Activated CD4-positive, CD25-positive, alpha-beta regulatory T cell treated with anti-CD3 and anti-CD28 coated beads, Interleukin-2, amount 50 U/mL, for 16 hours (primary cell): ENCODE measurements at places on chromosomes 4 and X.

DNA sequence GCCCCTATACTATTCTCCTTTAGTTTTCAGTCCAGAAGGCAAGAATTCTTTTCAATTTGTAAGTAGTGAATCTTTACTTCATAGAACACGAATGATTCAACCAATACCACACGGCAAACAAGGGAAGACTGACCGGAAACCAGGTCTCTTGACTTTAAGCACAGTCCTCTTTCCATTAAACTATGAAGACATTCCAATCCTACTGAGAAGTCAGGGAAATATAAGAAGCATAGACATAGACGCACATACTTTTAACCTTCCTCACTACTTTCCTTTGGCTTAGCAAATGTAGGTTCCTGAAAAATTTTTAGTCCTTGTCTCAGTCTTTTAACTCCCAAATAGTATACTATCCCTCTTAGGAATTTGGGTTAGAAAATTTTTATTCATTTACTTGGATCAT lies 9.1 kb downstream of the CHRDL1 start:
- DNase-seq, result no peak

- DNase-seq, result no peak
Observed at GRCh38 chr4:173252024-173252935, 81.9 kb downstream of the HMGB2 start.

DNA sequence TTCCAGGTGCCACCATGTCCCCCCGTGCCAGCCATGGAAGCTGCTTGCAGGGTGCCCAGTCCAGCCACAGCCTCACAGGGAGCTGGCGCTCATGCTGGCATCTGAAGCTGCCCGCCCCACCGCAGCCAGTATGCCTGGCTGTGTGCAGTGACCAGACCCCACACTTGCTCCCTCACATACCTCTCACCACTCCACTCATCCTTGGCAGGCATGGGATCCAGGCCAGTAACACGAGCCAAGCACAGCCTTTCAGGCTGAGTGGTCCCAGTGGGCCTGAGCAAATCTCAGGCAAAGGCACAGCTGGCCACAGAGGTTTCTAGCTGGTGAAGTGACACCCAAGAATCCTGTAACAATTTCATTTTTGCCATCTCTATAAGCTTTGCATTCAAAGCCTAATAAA lies 48.4 kb upstream of the SEC24B start:
- no peak for DNase-seq

DNA sequence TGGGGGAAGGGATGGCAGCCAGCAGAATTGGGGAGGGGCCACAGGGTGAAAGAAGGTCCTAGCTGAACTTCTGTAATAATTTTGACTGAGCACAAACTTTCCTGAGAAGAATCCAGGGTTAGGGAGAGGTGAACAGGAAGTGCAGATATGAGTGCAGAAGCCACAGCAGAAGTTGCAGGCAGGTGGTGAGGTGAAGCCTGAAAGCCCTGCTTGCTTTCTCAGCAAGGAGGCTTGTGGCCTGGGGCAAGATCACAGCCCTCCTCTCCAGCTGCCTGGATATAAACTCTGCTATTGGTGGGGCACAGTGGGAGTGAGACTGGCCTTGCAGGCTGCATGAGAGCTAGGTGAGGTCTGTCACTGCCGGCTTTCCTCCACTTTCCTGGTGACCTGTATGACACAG lies 44.1 kb upstream of the UPRT start:
- DNase-seq, result no peak

DNA sequence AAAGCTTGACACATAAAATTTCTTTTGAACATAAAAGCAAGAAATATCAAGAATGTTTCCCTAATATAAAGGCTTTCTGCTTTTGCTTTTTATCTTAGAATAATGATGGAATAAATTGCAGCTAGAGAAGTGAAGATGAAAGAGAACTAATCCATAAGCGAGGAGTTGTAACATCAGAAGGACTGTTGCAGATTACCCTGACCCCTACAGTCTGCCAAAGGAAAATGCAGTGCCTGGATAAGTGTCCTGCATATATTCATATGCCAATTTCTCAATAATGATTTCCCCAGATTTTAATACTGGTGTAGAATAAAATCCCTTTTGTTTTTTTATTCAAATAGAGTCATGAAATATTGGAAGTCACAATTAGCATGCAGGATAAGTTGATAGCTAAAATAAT lies 115.9 kb downstream of the MAGEC2 start:
- no peak for DNase-seq

GRCh38 chr4:178633263-178633662 lies 1191.0 kb upstream of the AGA start:
- DNase-seq, result no peak

DNA sequence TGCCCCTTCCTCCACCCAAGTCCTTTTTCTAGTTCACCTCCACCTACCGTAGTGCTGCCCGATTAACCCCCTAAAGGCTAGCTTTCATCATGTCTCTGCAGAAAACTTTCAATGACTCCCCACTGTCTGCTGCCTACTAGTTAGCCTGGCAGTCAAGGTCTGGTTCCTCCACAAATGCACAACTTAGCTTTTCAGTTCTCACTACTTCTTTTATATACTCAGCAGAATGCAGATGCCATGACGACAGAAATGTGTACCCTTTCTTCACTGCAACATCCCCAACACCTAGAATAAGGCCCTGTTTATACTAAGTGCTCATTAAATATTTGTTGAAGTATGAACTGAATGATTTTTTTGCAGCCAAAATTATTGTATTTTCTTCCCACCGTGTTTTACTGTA lies 30.9 kb upstream of the RASGEF1B start:
- no peak for DNase-seq

GRCh38 chr4:147284256-147284835 lies 196.6 kb upstream of the EDNRA start:
- DNase-seq, result no peak

DNA sequence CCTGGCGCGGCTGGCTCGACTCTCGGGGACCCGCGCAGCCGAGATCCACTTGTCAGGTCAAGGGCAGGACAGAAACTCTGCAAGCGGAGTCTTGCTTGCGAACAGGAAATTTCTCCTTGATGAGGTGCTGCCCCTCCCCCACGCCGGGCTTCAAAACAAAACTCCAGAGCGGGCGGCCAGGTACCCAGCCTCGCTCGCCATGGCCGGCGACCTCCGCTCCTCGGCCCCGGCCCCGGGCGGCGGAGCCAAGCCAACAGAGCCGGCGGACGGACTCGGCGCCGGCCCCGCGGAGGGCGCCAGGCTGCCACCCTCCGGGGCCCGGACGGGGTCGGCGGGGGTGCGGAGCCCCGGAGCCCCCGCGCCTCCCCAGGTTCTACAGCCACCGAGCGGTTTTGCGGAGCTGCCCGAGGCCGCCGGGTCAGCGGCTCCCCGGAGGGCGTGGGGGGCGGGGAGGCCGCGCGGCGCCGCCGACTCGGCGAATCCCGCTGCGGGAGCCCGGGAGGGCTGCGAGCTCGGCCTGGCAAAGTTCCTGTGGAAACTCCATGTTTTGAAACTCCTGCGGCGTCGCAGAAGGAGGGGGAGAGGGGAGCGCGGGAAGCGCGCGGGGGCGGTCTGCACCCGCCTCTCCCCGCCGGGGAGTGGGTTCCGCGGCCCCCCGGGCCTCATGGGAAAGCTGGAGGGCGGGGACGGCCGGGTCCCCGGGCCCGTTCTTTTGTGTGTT lies 11.7 kb upstream of the BCOR start:
- no peak for DNase-seq

DNA sequence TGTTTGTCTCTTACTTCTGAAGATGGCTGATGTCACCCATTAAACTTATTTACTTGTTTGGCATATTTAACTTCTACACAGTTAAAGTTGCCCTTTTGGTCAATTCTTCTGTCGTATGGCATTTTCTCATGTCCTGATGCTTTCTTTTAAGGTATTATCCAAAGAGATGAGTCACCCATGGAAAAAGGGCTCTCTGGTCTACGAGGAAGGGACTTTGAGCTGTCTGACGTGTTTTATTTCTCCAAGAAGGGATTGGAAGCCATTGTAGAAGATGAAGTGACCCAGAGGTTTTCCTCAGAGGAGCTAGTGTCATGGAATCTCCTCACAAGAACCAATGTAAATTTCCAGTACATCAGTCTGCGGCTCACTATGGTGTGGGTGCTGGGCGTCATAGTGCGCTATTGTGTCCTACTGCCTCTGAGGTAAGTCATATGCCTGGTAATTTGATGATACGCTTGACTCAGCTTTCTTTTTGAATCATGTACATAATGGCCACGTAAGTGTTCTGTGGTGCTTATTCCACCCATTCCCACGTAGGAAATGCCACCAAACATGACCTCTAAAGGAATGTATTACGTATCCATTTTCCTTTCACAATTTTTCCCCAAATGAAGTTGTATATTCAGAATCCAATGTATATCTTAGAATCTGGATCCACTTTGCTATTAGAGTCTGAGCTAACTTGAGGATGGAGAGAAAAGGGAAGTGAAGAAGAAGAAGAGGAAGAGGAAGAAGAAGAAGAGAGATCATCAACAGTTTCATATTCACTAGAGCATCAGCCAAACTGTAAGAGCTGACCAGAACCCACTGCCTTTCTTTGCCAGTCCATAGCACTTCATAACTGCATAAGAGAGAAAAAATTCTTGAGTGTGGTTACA lies 45.7 kb downstream of the GPAT3 start:
- DNase-seq, result no peak

- DNase-seq, result no peak
Observed at GRCh38 chrX:150623583-150623982, 55.2 kb downstream of the MTM1 start.

GRCh38 chrX:120372667-120373370 lies 10.9 kb downstream of the ATP1B4 start:
- no peak for DNase-seq

GRCh38 chrX:144566592-144566991 lies 680.7 kb upstream of the SPANXN1 start:
- DNase-seq, result no peak

- no peak for DNase-seq
Observed at GRCh38 chrX:29257521-29257920, 670.3 kb downstream of the IL1RAPL1 start.

DNA sequence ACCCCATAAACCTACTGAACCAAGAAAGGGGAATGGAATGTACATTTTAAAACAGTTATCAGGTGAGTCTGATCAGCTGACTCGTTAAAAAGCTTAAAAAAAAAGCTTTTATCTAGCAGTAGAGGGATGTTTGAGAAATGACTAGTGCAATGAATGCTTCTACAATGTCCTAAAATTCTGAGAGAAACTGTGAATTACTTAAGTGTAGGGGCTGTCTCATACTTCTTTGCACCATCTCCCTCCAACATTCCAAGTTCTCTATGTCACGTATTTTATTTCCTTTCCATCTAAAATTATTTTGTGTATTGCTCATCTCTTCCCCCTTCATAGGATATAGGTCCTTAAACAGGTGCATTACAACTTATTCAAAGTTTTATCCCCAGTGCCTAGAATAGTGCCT lies 11.9 kb upstream of the AREG start:
- DNase-seq, result no peak

DNA sequence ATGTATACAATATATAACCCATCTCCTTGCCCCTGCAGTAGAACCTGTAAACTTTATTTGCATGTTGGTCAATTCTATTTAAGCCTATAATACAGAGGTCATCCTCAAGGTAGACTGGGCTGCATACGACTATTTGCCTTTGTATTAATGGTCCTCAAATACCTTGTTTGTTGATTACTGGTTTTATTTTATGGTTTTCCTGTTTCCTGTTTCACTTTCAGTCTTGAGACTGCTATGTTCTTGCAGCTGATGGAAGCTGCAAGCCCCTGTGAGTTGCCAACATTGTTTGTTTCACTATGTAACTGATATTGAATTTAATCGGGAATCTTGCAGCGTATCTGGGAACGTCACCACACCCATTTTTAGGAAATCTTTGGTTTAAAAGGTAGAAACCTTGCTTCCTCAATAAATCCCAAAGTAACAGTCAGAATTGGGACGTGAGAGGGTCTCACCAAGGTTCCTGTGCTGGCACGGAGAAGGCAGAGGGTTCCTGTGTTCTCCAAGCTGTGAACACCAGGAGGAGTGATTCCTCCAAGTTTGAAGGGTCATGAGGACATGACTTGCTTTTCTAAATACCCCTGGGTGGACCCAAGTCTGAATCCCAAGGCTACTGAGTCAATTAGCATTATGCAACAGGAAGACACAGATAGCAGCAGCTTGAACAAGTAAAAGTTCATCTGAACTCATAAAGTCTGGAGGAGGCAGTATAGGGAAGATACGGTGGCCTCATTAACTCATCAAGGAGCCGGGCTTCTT lies 110.6 kb upstream of the PNPLA4 start:
- DNase-seq, result no peak

- DNase-seq, result no peak
Observed at GRCh38 chrX:30865015-30865414, 24.0 kb downstream of the TAB3 start.

DNA sequence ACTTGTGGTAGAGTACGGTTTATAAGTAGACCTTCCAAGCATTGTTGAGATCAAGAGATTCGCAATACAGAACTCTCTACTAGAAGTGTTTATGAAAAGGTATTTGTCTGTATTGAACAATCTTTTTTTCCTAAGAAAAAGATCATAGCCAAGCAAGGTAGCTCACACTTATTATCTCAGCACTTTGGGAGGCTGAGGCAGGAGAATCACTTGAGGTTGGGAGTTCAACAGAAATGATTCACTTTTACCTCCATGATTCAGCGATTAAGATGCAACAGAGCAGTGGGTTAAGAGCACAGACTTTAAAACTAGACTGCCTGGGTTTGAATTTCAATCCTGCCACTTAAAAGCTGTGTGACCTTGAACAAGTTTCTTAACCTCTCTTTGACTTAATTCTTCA lies 74.3 kb downstream of the TMEM156 start:
- DNase-seq, result no peak

DNA sequence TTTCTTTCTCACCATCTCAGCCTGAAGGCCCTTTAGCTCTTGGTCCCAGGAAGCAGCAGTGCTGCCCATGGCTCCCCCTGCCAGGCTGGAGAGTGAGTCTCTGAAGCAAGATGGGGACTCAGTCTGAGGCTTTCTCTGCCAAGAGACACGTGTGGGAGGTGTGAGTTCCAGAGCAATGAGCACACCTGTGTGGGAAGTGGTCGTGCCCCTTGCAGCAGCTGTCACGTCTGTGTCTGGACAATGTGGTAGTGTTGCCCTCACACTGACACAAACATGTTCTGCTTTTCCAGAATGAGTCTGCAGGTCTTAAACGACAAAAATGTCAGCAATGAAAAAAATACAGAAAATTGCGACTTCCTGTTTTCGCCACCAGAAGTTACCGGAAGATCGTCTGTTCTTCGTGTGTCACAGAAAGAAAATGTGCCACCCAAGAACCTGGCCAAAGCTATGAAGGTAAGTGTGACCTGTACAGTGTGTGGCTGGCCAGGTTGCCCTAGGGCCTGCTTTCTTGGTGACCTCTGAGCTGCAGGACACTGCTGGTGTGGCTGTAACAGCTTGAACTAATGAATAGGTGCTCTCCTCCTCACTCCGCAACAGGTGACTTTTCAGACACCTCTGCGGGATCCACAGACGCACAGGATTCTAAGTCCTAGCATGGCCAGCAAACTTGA lies 1.9 kb downstream of the TACC3 start:
- no peak for DNase-seq

DNA sequence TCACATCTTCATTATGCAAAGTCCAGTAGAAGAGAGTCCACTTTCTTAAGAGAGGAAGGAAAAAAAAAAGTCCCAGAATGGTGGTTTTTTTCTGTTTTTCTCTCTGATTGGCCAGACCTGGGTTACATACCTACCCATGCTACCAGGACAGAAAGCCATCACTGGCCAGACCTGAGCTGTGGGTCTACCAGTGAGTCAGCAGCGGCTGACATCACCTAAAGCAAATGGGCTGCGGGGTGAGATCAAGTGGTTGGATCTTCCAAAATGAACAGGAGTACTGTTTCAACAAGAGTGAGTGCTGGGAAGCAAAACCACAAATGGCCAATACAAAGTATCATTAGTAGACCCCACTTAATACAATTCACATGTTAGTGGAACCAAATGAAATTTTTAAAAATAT lies 1.6 kb upstream of the NDST3 start:
- DNase-seq, result no peak

GRCh38 chr4:150598909-150599308 lies 17.0 kb downstream of the MAB21L2 start:
- no peak for DNase-seq
